Tibial nerve (tissue), 4 donors: ENCODE measurements at places on chromosomes 4 and X. TPM values are rescaled to one million over a fixed set of nuclear protein-coding genes. Genes with fewer than 3 reads are reported as not detected.

- no peak overlapping the region for H3K4me3 ChIP-seq
- no peak overlapping the region for H3K27ac ChIP-seq
- H3K36me3 ChIP-seq = no peaks in the 10 kb centered on the region
Measured at GRCh38 chr4:14445882-14446281, 556.4 kb upstream of the CPEB2 start.

- no peaks in the 10 kb centered on the region for H3K4me1 ChIP-seq
- H3K4me3 ChIP-seq = no peak overlapping the region
- no peak overlapping the region for H3K27ac ChIP-seq
- no peaks in the 10 kb centered on the region for H3K36me3 ChIP-seq
- no peaks in the 10 kb centered on the region for H3K27me3 ChIP-seq
Measured at GRCh38 chrX:39903343-39903742, 194.4 kb downstream of the BCOR start.

GRCh38 chr4:109699553-109700225 is 3.6 kb downstream of the CASP6 start:
- H3K4me1 ChIP-seq = no peaks in the 10 kb centered on the region
- no peak overlapping the region for H3K4me3 ChIP-seq
- no peak overlapping the region for H3K27ac ChIP-seq
- no peaks in the 10 kb centered on the region for H3K27me3 ChIP-seq

- no peak for DNase-seq
- no peaks in the 10 kb centered on the region for H3K4me1 ChIP-seq
- H3K36me3 ChIP-seq = no peaks in the 10 kb centered on the region
- H3K27ac ChIP-seq = no peak overlapping the region
- no peaks in the 10 kb centered on the region for H3K27me3 ChIP-seq
- no peak overlapping the region for H3K4me3 ChIP-seq
Measured at GRCh38 chr4:159363361-159363760, 260.5 kb downstream of the RAPGEF2 start.

- no peak for DNase-seq
- no peaks in the 10 kb centered on the region for H3K36me3 ChIP-seq
- H3K27ac ChIP-seq = no peak overlapping the region
- H3K27me3 ChIP-seq = no peaks in the 10 kb centered on the region
Measured at GRCh38 chr4:99848591-99849001, 32.0 kb downstream of the DAPP1 start.

GRCh38 chrX:154495472-154495922 is 5.1 kb upstream of the SLC10A3 start:
- no peaks in the 10 kb centered on the region for H3K4me1 ChIP-seq
- no peaks in the 10 kb centered on the region for H3K27me3 ChIP-seq
- DNase-seq = no peak
- no peak overlapping the region for H3K4me3 ChIP-seq
- H3K36me3 ChIP-seq = no peaks in the 10 kb centered on the region
- H3K27ac ChIP-seq = no peak overlapping the region

DNA sequence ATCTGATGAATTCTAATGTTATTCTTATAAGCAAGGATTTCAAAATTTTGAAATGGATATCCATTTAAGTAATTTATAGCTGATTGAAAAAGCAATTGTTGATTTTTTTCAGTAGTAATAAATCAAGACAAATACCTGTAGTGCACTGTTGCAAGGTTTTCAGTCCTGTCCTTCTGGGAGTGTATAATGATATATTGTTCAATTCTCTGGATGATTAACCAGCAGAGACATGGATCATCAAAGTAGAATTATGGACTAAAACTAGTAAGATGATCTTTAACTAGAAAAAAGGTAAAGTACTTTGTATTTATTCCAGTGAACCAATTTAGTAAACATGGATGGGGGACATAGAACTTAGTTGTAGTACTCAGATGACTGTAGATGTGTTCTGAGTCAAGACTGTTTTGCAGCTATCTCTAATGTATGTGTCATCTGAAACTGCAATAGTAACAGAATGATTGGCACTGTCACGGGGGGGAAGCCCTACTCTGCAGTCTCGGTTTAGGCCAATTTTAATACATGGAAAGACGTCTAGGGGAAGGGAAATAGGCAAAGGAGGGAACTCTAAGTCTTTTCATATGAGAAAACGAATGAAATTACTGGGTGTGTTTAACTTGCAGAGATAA is 121.9 kb downstream of the GLRA3 start:
- no peak overlapping the region for H3K4me3 ChIP-seq
- H3K36me3 ChIP-seq = no peaks in the 10 kb centered on the region
- H3K27me3 ChIP-seq = no peaks in the 10 kb centered on the region

DNA sequence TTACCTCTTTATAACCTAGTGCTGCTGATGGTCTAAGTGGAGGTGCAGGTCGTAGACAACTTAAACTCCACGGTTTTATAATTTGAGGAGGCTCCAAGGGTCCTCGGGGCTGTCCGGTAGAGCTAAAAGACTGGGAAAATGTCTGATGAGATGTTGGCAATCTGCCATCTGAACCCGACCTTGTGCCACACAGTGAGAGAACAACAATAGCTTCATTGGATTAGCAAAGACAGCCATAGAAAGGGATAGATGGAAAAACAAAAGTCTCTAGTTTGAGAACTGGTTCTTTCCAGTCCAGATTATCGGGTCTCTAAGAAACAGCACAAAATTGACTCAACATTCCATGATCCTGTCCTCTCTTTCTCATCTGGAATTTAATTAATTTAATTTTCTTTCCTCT is 31.6 kb downstream of the CD40LG start:
- DNase-seq = no peak
- H3K36me3 ChIP-seq = no peaks in the 10 kb centered on the region
- no peak overlapping the region for H3K4me3 ChIP-seq
- H3K4me1 ChIP-seq = no peaks in the 10 kb centered on the region
- peaks cover 11% of the 10 kb centered on the region for H3K27me3 ChIP-seq
- H3K27ac ChIP-seq = no peak overlapping the region

DNA sequence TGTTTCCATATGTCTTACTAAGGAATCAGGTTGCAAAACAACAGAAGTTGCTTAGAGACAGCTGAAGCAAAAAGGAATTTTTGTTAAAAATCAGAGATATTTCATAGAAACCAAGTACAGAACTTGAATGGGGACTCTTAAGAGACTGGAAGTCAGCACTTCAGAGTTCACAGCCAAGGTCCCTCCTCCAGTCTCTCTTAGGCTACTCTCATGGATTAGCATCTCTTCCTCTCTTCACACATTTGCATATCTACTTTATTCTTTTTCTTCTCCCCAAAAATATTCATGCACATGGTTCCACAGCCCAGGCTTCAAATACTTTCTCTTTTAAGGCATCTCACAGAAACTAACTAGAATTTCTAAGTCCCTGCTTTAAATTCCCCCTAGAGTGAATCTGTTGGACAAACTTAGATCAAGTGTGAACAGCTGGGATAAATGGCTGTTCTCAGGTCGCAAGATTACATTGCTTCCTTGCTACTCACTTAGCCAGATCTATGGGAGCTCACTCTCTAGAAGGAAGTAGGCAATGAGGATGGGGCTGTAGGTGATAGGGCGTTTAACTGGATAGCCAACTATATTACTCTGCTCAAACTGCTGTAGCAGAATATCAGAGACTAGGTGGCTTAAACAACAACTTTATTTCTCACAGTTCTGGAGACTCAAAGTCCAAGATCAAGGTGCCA is 73.7 kb upstream of the GALNT7 start:
- H3K4me3 ChIP-seq = no peak overlapping the region
- H3K27ac ChIP-seq = no peak overlapping the region
- H3K36me3 ChIP-seq = no peaks in the 10 kb centered on the region
- H3K4me1 ChIP-seq = no peaks in the 10 kb centered on the region

DNA sequence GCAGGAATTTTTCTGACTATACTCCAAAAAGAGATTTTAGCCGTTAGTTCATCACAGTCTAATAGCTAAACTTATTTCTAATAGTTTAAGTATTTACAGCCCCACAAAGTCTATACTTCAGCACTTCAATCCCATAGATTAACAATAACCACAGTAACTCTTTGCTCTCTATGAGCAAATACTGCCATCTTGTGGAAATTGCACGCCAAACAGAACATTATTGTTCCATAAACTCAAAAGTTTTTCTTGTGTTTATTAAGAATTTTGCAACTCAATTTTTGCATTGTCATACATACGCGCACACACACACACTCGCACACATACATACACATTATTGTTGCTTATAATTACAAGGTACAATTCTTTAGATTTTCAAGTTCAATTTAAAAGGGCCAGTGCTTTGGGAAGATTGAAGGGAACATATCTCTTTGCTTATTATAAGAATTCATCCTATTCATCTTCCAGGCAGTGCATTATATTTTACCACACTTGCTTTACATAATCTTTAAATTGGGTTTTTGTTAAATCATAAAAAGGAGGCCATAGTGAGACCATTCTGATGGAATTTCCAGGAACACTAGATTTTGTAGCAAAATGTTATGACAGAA is 63.8 kb upstream of the ATOH1 start:
- H3K36me3 ChIP-seq = no peaks in the 10 kb centered on the region
- no peaks in the 10 kb centered on the region for H3K27me3 ChIP-seq
- H3K4me1 ChIP-seq = peaks cover 7% of the 10 kb centered on the region
- H3K27ac ChIP-seq = no peak overlapping the region

- H3K4me1 ChIP-seq = no peaks in the 10 kb centered on the region
- H3K27me3 ChIP-seq = no peaks in the 10 kb centered on the region
- no peaks in the 10 kb centered on the region for H3K36me3 ChIP-seq
- H3K27ac ChIP-seq = no peak overlapping the region
Measured at GRCh38 chr4:9971711-9972110, 49.6 kb downstream of the SLC2A9 start.

GRCh38 chr4:121706595-121707021 is 9.8 kb upstream of the ANXA5 start:
- no peak overlapping the region for H3K4me3 ChIP-seq
- peaks cover 6% of the 10 kb centered on the region for H3K4me1 ChIP-seq
- H3K27me3 ChIP-seq = no peaks in the 10 kb centered on the region
- H3K27ac ChIP-seq = no peak overlapping the region
- DNase-seq = no peak

GRCh38 chrX:133685822-133686221 is 270.5 kb upstream of the GPC4 start:
- H3K4me3 ChIP-seq = no peak overlapping the region
- no peak overlapping the region for H3K27ac ChIP-seq

DNA sequence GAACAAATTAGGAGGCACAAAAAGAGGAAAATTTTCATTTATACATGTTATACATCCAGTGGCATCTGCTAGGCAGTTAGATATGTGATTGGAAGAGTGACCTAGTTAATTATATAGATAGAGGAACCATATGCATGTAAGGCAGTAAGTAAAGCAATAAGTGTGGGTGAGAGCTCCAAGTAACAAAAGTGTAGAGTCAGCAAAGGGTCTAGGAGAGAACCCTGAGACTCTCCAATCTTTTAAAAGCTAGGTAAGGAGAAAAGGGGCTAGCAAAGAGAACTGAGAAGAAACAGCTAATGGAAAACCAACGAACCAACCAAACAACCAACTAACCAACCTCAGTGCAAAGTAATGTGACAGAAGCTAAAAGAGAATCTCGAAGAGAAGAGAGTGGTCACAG is 3.8 kb upstream of the CFAP299 start:
- DNase-seq = no peak
- no peak overlapping the region for H3K27ac ChIP-seq
- H3K4me1 ChIP-seq = no peaks in the 10 kb centered on the region
- no peaks in the 10 kb centered on the region for H3K36me3 ChIP-seq
- no peak overlapping the region for H3K4me3 ChIP-seq

DNA sequence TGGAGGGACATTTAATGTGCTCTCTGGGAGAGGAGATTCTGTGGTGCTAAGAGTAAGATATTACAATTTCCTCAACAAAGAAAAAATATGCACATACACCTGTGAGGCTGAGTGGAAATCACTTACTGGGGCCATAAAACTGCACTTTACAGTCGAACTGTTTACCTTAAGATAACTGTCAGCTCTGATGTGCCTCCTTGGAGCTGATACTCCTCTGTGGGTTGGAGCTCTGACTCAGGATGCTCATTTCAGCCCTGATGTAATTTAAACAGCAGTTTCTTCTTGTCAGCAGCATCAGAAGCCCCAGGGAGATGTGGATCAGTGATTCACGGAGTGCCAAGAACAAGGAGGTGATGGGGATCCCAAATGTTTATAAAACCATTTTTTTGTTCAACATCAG is 241.9 kb upstream of the SFRP2 start:
- no peak overlapping the region for H3K4me3 ChIP-seq
- H3K36me3 ChIP-seq = no peaks in the 10 kb centered on the region
- no peaks in the 10 kb centered on the region for H3K4me1 ChIP-seq
- no peak for DNase-seq

GRCh38 chr4:87089368-87089767 is 131.1 kb downstream of the KLHL8 start:
- peaks cover 37% of the 10 kb centered on the region for H3K36me3 ChIP-seq
- no peaks in the 10 kb centered on the region for H3K27me3 ChIP-seq
- H3K4me1 ChIP-seq = peaks cover 58% of the 10 kb centered on the region
- no peak overlapping the region for H3K27ac ChIP-seq
- no peak for DNase-seq

DNA sequence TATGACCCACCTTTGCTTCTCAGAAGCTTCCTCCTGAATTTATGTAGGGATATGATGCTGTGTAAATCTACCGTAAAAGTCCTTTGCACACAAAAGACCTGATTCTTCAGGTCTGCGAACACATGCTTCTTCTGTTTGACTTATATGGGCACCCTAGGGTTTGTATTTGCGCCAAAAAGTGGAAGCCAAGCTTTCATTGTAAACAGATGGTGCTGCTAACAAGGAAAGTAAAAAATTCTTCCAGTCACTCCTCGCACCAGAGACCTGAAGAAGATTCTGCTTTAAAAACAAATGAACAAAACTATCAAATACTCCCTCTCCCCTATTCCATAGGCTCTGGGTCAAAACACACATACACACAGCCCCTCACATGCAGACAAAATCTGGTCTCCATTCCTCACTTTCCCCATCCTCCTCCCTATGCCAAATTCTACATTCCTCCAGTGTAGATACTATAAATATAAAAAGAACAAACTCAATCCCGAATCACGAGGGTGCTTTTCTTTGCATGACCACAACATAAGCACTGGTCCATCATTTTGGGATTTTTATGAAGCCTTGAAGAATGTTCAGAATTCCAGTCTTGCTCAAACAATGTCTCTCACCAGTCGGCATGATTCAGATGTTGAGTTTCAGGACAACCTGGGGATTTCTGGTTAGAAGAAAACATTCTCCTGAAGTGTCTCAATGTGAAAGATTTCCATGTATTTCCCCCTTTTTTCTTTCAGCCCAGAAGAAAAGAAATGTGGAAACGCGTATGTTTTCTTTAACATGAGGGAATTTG is 125.1 kb downstream of the PALLD start:
- H3K4me3 ChIP-seq = no peak overlapping the region
- H3K27ac ChIP-seq = no peak overlapping the region
- H3K27me3 ChIP-seq = no peaks in the 10 kb centered on the region

DNA sequence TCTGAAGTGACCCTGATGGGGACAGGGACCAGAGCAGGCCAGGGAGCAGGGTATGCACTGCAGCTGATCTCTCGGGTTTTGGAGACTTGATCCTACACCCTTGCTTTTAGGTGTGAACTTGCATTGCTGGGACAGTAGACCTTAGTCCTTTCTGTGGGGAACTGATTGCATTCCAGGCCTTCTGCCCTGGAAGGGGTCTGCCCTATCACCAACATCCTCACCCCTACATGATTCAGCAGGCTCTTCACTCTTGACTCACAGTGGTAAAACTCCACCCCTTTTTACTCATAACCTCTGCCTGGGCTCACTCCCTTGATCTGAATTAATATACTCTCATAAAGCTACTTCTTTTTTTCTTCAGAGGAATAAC is 6.6 kb upstream of the DDX60L start:
- H3K27me3 ChIP-seq = no peaks in the 10 kb centered on the region
- H3K4me3 ChIP-seq = no peak overlapping the region
- H3K4me1 ChIP-seq = no peaks in the 10 kb centered on the region

Gene CCDC158
- total RNA-seq = 0.42 TPM

Gene IL2RG
- total RNA-seq = 5.7 TPM

Gene ZFP92
- 0.66 TPM for total RNA-seq

Gene CT55
- not detected for total RNA-seq

Gene UGT2B17
- total RNA-seq = not detected

Gene CCDC120
- 4.6 TPM for total RNA-seq
